Stimulated activated naive CD4-positive, alpha-beta T cell (primary cell): ENCODE measurements at places on chromosomes 7 and 10.

DNA sequence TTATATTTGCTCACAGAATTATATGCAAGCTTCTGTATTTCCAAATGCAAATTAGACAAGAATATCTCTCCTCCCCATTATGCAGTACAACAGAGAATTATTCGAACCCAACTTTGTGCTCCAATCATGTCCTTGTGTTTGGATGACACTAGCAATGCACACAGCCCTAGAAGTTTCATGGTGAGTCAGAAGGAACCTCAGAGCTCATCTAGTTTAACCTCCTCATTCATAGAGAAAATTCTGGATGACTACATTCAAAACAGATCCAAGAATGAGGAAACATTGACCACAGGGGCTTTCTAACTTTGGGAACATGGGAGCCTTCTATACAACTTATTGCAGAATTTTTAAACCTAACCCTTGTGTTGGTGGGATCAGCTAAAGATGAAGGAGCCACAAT lies 12.8 kb upstream of the ARID5B start:
- no peak for DNase-seq

- no peak for DNase-seq
Observed at GRCh38 chr10:98272656-98273055, 4.7 kb upstream of the LOXL4 start.

- no peak for DNase-seq
Observed at GRCh38 chr7:41238851-41239331, 464.0 kb downstream of the INHBA start.

DNA sequence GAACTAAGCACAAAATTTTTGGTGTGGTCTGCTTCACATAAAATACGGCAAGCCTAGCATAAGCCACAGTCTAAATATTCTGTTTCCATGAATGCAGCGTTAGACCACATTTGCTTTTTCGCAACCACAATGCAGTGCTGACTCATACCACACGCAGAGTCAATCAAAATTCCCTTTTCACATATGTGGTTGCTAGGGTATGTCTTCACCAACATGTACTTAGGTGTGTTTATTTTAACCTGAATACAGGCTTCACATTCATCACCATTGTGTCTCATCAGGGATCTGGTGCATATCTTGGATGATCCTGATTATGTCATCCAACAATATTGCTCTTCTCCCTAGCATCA lies 90.8 kb downstream of the CHN2 start:
- no peak for DNase-seq

- no peak for DNase-seq
Observed at GRCh38 chr7:24773646-24774045, 16.4 kb upstream of the GSDME start.

GRCh38 chr7:5291301-5291700 lies 8.6 kb downstream of the SLC29A4 start:
- DNase-seq: no peak

DNA sequence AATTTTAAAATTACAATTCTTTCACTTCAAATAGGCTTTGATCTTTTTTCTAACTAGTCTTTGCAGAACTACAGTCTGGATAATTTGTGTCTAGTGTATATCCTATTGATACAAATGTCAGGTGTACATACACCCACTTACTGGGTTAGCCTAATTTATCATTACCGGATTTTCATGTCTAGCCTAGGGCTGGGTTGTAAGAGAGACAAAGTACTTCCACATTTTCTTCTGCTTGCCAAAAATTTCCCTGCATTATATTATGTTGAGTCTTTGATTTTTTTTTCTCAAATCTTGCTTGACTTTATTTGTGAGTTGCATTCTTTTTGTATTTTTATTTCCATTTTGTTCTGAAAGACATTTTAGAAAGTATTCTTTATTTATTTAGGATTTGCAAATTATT lies 284.8 kb upstream of the FZD8 start:
- no peak for DNase-seq

DNA sequence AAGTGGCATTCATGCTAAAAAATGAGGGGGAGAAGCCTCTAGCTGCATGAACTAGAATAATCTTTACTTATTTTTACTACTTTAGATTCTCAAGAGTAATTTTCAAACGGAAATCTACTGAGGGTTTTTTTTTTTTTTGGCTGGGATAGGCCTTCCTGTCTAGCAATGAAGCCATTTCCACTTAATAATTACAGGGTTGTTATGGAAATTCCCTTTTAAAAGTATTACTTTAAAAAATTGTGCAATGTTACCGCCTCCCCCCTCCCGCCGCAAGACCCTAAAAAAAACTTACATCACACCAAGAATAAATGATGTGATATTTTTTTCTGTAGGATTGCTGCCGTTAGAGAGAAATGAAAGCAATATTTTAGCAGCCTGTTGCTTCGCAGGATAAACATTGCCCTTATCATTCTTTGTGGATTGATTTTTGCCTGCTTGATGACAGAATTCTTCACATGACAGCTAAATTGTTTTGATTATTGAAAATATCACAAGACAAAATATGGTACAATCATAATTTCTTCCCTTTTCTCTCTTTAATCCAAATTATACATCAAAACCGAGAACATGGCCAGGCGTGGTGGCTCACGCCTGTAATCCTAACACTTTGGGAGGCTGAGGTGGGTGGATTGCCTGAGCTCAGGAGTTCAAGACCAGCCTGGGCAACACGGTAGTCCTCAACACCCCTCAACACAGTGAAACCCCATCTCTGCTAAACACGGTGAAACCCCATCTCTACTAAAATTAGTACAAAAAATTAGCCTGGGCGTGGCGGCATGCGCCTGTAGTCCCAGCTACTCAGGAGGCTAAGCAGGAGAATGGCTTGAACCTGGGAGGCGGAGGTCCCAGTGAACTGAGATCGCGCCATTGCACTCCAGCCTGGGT lies 32.8 kb downstream of the ARL4A start:
- DNase-seq: no peak

DNA sequence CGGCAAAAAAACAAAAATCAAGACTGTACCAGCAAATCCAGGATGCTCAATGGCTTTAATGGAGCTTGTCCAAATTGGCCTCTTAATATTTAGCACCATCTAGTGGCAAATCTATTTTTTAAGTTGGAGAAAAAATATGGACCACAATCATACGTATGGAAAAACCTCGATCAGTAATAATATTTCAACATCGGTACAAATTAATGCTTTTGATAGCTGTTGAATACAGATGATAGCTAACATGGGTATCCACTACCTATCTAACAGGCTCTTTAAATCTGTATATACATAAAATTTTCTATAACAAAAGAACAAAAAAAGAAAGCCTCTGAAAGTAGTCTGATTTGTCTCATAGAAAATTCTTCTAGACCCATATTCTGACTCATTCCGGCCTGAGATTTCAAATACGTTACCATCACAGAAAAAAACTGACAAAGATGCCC lies 29.2 kb downstream of the COA1 start:
- DNase-seq: no peak

GRCh38 chr10:71217266-71218045 lies 5.1 kb downstream of the UNC5B start:
- no peak for DNase-seq

DNA sequence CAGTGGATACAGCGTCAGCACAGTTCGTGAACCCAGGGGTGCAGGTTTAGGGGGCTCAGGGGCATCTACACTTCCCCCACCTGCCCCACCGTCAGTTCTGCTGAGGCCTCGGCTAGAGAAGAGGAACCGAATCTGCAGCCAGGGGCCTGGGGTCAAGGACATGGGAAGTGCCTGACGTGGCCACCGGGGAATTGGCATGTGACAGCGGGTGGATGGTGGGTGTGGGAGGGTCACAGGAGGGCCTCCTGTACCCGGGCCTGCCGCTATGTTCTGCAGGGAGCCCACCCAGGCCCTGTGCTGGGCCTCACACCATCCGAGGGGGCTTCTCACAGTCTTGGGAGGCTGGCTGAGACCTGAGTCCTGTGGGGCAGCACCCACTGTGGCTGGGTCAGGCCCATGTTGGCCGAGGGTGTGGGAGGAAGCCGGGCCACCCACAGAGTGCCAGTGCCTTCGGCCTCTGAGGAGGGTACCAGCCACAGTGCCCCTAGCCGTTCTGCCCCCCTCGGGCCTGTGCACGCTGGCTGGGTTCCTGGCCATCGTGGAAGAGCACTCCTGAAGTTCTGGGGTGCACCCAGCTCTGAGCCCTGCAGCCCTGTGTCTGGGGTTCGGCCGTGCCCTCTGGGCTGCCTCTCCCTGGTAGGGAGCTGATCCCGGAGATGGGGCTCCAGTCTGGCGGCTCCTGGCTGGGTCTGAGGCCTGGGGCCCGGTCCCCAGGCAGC lies 5.9 kb downstream of the TTYH3 start:
- DNase-seq: no peak

DNA sequence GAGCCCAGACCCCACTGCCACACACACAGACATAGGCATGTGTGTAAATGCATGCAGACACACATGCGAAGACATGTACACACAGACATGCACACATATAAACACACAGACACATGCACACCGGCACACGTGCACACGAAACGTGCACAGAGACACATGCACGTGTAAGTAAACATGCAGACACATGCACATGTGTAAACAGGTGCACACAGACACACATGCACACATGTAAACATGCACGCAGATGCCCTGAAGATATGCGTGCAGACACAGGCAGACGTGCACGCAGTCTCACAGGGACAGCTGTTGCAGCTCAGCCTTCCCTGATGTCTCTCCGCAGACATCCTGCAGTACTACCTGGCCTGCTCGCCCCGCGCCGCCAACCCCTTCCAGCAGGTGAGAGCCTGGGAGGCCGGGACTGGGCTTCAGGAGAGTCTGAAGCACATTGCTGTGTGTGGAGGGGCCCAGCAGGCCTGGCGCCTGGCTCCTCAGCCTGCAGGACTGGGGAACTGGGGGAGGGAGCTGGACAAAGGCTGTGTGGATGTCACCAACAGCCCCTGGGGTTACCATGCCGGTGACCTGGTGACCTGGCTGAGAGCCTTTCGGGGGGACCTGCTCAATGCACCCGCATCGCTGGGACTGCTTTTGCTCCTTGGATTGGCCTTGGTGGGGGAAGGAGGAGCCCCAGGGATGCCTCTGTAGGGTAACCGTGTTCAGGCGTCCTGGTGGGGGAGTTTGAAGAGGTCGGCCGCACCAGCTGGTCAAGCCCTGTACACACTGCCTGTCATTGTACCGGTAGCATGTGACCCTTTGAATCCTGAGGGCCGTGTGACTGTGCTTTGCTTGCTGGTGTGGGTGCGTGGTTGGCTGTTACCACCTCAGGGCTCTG lies 20.3 kb downstream of the TTYH3 start:
- DNase-seq: no peak

DNA sequence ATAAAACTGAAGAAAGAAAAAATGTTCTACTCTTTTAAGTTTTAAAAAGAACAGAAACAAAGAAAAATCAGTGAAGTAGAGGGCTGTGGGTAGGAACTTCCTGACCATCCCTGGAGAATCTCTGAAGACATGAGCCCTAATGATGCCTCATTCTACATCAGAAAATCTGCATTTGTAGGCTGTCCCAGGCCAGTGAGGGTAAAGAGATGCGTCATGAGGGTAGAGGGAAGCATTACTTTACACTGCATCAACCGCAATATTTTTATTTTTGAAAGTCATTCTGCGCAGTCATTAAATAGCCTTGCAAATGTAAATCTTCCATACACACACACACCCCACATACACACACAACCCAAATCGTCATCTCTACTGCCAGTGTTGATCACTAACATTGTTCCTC lies 82.1 kb upstream of the CABCOCO1 start:
- no peak for DNase-seq

GRCh38 chr10:124145109-124145870 lies 51.9 kb upstream of the CHST15 start:
- no peak for DNase-seq

DNA sequence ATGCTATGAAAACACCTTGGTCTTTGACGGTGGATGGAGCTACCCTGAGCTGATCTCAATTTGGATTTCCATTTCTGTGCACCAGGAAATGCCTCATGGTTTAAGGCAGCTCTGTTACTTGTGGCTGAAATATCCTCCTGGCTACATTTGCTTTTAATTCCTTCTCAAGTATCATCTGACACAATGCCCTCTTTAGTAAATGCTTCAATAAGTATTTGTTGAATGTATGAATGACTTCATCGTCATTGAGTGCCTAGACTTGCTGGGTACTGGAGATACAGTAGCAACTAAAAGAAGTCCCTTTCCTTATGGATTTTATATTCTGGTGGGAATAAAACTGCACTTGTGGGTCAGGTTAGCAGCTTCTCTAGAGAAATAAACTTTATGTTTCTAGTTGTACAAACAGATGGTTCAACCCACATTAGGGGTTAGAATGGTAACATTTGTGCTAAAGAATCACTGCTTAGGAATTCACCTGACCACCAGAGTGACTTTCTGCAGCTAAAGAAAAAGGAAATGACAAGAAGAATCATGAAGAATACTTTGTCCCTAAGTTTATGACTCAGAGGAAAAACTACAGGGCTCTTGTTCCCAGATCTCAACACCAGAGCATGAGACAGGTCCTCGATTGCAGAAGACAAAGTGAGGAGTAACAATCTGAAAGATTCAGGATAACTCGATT lies 21.8 kb upstream of the SMNDC1 start:
- DNase-seq: no peak

DNA sequence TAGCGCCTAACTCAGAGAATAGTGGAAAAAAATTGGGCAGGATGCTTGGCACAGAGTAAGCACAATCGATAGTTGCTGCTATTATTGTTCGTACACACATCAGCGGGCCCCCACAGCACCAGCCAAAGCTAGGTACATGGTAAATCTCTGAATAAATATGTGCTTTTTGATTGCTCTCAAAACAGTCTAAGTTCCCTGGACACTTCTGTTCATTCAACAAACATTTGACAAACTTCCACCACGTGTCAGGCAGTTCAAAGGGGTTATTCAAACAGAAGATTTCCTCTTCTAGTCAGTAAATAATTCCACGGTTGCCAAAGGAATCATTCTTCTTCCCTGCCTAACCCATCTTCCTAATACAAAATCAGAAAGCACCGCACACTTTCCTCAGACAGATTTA lies 150.8 kb downstream of the DGKI start:
- DNase-seq: no peak

GRCh38 chr7:101546308-101546936 lies 82.7 kb downstream of the MYL10 start:
- no peak for DNase-seq

DNA sequence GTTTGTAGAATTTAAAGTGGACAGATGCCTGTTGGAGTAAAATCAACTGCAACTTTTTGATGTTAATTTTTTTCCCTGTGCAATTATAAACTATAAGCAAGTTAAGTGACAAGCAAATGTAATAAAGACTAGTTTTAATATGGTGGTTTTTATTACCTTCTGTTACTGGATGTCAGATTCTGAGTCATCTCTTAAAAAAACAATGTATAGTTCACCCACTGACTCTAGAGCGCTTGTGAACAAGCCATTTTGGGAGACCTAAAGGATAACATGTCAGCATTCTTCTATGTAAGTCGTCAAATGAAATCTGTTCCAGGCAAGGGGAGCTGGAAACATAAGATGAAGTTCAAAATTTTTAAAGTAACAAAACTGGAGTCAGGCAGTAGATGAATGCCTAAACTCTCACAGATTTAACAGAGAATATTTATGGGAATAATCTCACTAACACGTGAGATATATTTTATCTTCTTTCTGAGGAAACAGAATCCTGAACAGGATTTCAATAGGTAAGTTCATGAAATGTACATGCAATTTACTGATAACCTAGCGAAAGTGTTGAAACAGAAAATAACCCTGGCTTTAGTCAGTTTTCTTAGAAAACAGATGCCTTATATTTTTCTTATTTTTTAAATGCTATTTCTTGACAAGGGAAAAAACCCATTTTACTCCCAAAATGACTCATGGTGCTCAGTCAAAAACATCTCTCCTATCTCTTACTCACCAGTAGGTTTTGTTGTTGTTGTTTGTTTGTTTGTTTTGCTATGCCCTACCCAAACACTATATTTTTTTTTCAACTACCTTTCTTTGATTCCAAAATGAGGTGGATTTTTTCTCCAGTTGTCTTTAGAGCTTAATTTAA lies 91.7 kb downstream of the SLC39A12 start:
- DNase-seq: no peak

- DNase-seq: no peak
Observed at GRCh38 chr7:24133691-24134090, 150.3 kb upstream of the NPY start.
